ENCODE measurements at places on chromosomes 3 and 15.

- no peaks in the 10 kb centered on the region for H3K27me3 ChIP-seq
- DNase-seq: no peak
- H3K36me3 ChIP-seq: no peaks in the 10 kb centered on the region
- H3K4me3 ChIP-seq: no peak overlapping the region
- H3K4me1 ChIP-seq: no peaks in the 10 kb centered on the region
These were observed 154.2 kb upstream of the LINGO1 start for GRCh38 chr15:77786956-77787355.

DNA sequence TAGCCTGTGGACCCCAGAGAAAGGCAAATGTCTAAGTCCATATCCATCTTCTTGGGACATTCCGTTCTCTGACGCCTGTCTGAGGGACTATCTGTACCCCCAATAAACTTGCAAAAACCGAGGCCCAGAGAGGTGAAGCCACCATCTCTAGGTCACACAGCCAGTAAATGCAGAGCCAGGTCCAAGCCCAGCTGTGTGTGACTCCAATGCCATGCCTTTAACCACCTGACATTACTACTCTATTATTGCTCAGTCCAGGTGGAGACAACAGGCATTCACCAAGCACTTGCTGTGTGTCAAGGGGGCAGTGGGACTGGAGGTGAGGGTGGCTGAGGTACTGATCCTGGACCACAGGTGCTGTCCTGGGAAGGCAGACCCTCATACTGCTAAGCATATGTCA is 25.4 kb downstream of the CYP8B1 start:
- H3K27ac ChIP-seq: no peak overlapping the region
- H3K4me3 ChIP-seq: no peak overlapping the region
- H3K4me1 ChIP-seq: no peaks in the 10 kb centered on the region
- no peak for DNase-seq

DNA sequence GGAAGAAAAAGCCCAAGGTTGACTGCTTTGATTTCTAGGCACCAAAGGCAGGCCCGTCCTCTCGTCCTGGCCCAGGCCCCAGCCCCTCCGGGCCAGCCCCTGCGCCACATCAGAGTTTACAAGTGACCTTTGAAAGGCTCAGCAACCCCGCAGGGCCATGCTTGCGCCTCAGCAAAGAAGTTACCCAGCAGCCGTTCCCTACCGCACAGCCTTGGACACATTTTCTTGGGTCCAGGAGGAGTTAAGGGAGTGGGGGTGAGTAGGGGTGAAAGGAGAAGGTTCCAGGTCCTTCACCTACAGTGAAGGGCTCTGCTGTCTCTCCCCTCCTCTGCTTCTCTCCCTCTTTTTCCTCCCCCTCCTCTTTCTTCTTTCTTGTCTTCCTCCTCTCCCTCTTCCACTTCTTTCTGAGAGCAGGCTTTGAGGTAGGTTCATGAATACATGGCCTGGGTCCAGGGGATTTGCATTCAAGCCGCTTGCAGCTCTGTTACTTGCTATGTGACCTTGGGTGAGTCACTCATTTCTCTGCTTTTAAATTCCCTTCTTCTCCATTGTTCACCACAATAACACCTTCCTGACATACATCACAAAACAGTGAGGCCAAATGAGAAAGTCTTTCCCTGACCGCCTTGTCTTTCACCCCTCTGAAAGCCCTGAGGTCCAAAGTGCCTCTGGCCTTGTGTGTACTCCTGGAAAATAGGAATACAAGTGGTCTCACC is 223.3 kb upstream of the TPRG1 start:
- peak overlapping the region; percentile 84 for H3K27ac ChIP-seq
- no peak for DNase-seq
- H3K27me3 ChIP-seq: no peaks in the 10 kb centered on the region
- peak overlapping the region; percentile 90 for H3K4me3 ChIP-seq
- H3K36me3 ChIP-seq: no peaks in the 10 kb centered on the region

DNA sequence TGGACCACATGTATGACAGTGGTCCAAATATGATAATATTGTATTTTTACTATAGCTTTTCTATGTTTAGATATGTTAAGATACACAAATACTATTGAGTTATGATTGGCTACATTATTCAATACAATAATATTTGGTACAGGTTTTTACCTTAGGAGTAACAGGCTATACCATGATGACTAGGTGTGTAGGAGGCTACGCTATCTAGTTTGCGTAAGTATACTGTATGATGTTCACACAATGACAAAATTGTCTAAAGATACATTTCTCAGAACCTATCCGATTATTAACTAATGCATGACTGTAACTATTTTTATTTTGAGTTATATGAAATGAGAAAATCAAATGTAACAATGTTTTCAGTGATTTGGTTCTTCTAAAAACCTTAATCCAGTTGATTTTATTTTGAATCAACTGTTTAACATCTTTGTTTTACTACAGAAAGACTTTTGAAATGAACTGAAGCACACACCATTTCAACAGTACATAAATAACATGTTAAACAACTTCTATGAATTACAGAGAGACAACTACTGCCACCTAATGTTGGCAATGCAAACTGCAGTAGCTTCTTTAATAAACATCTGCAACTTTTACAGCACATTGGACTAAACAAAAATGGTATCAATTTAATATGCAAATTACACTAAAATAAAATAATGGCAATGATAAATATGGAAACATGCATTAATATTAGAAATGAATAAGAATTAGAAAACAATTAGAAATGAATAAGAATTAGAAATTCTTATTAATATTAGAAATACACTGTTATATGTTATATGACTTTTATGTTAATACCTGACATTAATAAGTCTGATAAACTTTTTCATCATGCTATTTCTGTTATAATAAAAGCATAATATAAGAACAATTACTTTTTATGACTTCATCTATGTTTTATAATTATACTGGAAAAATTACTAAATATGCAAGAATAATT is 255.7 kb downstream of the MBNL1 start:
- H3K4me3 ChIP-seq: no peak overlapping the region
- DNase-seq: peak; percentile 40
- H3K4me1 ChIP-seq: no peaks in the 10 kb centered on the region
- H3K27ac ChIP-seq: no peak overlapping the region
- H3K27me3 ChIP-seq: no peaks in the 10 kb centered on the region

DNA sequence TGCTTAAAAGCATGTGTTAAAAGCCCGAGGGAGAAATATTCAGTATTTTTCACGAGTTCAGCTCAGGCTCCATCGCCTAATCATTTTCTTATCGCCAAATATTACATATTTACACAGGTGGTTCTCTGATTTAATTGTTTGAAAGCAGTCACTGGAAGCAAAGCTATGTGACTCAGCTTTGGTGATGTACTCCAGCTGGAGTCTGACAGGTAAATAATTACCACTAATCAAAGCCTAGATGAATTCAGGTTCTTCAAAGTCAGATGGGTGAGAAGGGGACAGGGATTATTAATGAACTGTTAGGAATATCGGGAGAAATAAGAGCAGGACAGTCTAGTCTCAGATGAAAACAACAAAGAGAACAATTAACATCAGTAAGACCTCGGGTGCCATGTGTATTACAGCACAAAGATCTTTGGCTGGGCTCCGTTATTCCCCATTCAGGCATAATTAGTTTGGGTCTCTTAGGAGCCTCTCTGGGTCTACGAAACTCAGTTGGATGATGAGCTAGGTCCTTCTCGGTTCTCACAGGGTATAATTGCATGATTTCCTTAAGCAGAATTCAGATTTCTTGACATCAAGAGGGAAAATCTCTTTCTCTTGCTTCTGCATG is 331.7 kb upstream of the ADAMTS9 start:
- no peak overlapping the region for H3K27ac ChIP-seq
- DNase-seq: no peak
- no peaks in the 10 kb centered on the region for H3K27me3 ChIP-seq

GRCh38 chr3:141289228-141289772 is 57.7 kb downstream of the PXYLP1 start:
- H3K4me3 ChIP-seq: no peak overlapping the region
- no peak overlapping the region for H3K27ac ChIP-seq
- H3K27me3 ChIP-seq: no peaks in the 10 kb centered on the region
- H3K4me1 ChIP-seq: peaks cover 4% of the 10 kb centered on the region

DNA sequence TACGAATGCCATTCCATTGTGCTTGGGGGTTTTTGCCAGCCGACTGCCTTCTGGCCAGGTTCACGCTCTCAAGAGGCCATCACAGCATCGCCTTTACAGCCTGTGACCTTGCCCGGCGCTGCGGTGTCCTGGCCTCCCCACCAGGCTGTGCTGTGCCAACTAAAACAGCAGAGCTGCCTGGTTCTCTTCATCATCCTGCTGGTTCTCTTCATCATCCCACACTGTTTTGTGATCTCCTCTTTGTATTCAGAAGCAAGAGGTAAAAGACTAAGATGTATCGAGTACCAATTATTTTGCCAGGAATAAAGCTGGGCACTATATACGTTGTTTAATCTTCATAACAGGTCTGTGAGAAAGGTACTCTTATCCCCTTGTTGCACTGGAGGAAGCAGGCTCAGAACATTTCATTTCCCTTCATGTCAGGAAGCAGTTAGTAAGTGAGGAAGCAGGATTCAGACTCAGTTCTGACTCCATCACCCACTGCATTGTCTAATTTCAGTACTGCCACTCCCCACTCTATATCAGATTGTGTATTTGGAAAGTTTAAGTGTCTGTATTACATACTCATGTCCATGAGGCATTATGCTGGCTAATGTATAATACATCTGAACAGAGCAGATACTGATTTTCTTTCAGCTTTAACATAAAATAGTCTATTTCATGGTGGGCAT is 92.7 kb downstream of the LRRC28 start:
- DNase-seq: no peak
- H3K27ac ChIP-seq: no peak overlapping the region
- no peak overlapping the region for H3K4me3 ChIP-seq
- H3K36me3 ChIP-seq: peaks cover 5% of the 10 kb centered on the region
- H3K4me1 ChIP-seq: peaks cover 12% of the 10 kb centered on the region
- no peaks in the 10 kb centered on the region for H3K27me3 ChIP-seq

DNA sequence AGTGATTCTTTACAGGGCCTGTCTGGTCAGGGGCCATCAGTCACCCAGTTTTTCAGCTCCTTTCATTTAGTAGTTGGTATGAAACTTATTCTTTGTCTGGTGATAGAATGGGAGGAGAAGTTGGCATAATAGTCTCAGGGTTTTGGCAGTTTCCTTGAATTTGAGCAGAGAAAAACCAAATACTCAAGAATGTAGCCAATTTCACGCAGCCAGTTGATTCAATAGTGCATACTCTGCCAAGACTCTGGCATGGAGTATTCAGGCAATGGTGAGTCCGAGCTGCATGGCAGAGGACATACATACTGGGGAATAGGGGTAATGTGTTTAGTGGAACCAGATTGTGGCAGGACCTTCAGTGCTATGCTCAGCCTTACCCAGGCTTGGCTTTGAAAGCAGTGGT is 118.3 kb downstream of the GALK2 start:
- H3K27me3 ChIP-seq: no peaks in the 10 kb centered on the region
- no peak overlapping the region for H3K27ac ChIP-seq
- peaks cover 30% of the 10 kb centered on the region for H3K36me3 ChIP-seq
- no peak for DNase-seq
- peaks cover 10% of the 10 kb centered on the region for H3K4me1 ChIP-seq
- H3K4me3 ChIP-seq: no peak overlapping the region

- H3K27ac ChIP-seq: no peak overlapping the region
- DNase-seq: no peak
- no peaks in the 10 kb centered on the region for H3K27me3 ChIP-seq
- H3K4me1 ChIP-seq: peaks cover 30% of the 10 kb centered on the region
- no peaks in the 10 kb centered on the region for H3K36me3 ChIP-seq
- H3K4me3 ChIP-seq: no peak overlapping the region
These were observed 7.1 kb upstream of the FSIP1 start for GRCh38 chr15:39789736-39790135.

GRCh38 chr3:69867941-69868505 is 128.8 kb downstream of the MITF start:
- H3K36me3 ChIP-seq: no peaks in the 10 kb centered on the region
- no peak overlapping the region for H3K4me3 ChIP-seq
- no peak for DNase-seq
- H3K27me3 ChIP-seq: no peaks in the 10 kb centered on the region
- no peak overlapping the region for H3K27ac ChIP-seq

DNA sequence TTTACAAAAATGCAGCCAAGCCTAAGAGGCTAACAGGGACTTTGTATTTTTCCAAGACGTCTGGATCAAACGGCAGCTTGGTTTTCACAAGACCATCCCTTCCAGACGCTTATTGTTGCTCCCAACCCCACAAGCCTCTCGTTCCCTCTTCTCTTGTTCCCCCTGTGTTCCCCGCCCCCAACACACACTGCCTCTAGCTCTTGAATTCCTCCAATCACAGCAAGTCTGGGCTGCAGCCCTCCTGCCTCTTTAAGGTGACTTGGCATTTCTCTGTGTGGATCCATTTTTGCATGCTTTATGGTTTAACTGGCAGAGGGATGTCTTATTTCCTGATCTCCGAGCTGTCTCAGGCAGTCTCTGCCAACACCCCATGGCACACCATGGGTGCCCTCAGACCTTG is 182.2 kb downstream of the ABHD5 start:
- no peak overlapping the region for H3K4me3 ChIP-seq
- peak overlapping the region; percentile 85 for H3K27ac ChIP-seq
- H3K4me1 ChIP-seq: peaks cover 42% of the 10 kb centered on the region
- H3K27me3 ChIP-seq: no peaks in the 10 kb centered on the region
- H3K36me3 ChIP-seq: no peaks in the 10 kb centered on the region
- no peak for DNase-seq

GRCh38 chr3:33749546-33750210 is 31.6 kb upstream of the CLASP2 start:
- H3K27ac ChIP-seq: no peak overlapping the region
- H3K27me3 ChIP-seq: no peaks in the 10 kb centered on the region
- no peaks in the 10 kb centered on the region for H3K4me1 ChIP-seq
- H3K4me3 ChIP-seq: no peak overlapping the region
- H3K36me3 ChIP-seq: no peaks in the 10 kb centered on the region

DNA sequence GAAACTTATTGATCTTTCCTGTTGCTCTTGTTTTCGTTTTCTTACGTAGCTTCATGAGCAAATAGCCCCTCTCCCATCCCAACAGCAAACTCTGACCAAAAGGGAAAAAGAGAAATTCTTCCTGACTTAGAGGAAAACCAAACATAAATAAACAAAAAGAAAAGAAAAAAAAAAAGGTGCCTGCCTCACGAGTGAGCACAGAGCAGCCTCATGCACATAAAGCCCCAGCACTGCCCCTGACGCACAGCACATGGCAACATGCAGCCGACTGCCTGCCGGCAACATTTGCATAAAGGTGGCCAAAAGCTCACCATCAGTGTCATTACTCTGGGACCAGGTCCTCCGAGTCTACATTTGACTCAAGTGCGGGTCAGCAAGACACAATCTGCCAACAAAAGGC is 6.4 kb downstream of the POC1A start:
- no peaks in the 10 kb centered on the region for H3K36me3 ChIP-seq
- H3K27me3 ChIP-seq: no peaks in the 10 kb centered on the region
- peaks cover 13% of the 10 kb centered on the region for H3K4me1 ChIP-seq
- DNase-seq: no peak

- no peak overlapping the region for H3K4me3 ChIP-seq
- DNase-seq: no peak
- no peaks in the 10 kb centered on the region for H3K4me1 ChIP-seq
These were observed 96.5 kb upstream of the UBE2E2 start for GRCh38 chr3:23106666-23107065.

DNA sequence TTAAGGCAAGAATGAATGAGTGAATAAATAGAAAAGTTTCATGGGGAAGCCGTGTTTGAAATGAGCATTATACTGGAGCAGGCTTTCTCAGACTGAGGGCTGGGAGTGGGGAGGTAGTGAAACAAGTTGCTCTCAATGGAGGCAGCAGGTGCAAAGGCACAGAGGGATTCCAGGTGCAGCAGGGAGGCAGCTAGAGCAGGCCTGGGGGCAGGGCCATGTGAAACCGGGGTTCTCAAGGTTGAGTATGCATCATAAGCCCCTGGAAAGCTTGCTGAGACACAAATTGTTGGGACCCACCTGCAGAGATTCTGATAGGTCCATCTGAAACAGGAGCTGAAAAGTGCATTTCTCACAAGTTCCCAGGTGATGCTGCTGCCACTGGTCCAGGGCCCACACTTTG is 45.3 kb downstream of the BFSP2 start:
- no peaks in the 10 kb centered on the region for H3K36me3 ChIP-seq
- no peak for DNase-seq
- H3K27ac ChIP-seq: peak overlapping the region; percentile 39
- H3K27me3 ChIP-seq: no peaks in the 10 kb centered on the region

Data from neural crest cell (in vitro differentiated cells).